Fibroblast of skin of left biceps (primary cell): ENCODE measurements at places on chromosomes 5 and 9.

GRCh38 chr5:54357408-54358058 is 47.2 kb upstream of the ARL15 start:
- no peak for DNase-seq

GRCh38 chr9:3699883-3700282 is 174.1 kb upstream of the RFX3 start:
- DNase-seq: no peak

DNA sequence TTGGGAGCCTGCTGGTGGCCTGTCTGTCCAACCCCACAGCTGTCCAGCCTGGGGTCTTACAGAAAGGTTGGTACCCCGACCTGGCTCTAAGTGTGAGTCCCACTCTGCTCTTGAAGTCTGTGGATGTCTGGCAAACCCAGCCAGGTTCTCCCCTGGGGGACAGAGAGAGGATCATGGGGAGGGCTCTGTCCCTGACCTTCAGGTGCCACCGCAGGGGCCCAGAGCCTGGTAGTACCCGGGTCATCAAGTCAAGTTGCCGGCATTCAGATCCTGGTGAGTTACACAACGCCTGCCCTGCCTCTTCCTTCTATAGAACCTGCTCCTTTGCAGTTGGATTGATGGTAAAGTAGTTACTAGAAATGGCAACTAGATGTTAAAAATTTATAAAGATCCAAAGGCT is 66.7 kb downstream of the ADAMTS2 start:
- no peak for DNase-seq

DNA sequence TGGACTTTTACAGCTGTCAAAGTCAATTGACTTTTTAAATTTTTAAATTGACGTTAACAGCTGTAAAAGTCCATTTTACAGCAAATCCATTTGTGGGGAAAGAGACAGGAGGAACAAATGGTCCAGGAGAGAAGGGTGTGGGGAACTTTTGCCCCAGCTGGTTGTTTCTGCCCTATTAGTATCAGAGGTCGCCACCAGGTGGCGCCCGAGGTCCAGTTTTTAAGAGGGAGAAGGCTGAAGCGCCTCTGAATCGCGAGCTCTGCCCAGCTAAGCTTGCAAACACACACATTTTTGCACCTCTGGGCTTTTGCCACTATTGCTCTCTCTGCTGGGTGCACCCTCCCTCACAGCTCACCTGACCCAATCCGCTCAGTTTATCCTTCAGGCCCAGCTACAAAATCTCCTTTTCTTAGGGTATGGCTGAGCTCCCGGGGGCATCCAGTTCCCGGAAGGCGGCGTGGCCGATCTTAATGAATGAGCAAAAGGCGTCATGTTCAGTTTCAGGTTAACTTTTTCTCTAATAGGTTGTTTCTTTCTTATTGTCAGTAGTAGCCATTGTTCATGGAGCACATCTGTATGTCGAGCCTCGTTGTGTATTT is 6.3 kb upstream of the TTLL11 start:
- no peak for DNase-seq

- DNase-seq: peak; percentile 9
These were observed 199.1 kb upstream of the MPDZ start for GRCh38 chr9:13478639-13479038.

GRCh38 chr9:96203867-96204501 is 98.0 kb downstream of the HSD17B3 start:
- peak; percentile 70 for DNase-seq

DNA sequence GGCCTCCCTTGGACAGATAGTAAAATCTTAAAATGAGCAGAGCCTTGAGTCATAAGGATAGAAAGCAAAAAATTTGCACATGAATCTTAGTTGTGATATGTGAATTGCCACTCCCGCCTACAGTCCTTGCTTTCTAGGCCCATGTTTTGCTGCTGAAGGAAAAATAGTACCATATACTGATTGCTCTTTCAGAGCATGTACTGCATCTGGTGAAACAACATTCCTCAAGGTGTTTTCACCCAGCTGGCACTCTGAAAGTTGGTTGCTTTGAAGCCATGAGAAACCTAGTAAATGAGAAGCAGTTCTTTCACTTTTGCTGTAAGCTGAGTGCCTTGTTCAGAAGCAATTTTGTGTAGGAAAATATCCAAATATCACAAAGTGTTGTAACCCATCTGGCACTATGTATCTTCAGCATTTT is 10.3 kb downstream of the CDC37L1 start:
- DNase-seq: no peak

DNA sequence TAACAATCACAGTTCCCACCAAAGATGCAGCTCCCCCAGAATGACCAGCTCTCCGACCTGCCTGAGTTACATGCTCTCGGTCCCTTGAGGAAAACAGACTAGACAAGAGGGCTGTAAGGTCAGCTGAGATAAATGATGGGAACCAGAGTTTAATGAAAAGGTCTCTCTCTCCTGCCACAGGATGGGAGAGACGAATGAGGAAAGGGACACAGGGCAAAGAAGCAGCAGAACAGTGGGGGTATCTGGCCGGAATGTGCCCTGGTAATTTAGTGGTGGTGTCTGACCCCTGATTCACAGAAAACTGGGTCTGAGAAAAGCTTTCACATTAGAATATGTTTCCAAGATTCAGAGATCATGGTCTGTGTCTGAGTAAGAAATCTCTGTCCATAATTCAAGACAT is 118.5 kb downstream of the BRINP1 start:
- no peak for DNase-seq

- no peak for DNase-seq
These were observed 29.7 kb upstream of the CATSPER3 start for GRCh38 chr5:134938030-134938429.

- DNase-seq: no peak
These were observed 388.5 kb upstream of the CTNND2 start for GRCh38 chr5:12292610-12293204.
